ENCODE measurements at places on chromosomes 4 and X.

DNA sequence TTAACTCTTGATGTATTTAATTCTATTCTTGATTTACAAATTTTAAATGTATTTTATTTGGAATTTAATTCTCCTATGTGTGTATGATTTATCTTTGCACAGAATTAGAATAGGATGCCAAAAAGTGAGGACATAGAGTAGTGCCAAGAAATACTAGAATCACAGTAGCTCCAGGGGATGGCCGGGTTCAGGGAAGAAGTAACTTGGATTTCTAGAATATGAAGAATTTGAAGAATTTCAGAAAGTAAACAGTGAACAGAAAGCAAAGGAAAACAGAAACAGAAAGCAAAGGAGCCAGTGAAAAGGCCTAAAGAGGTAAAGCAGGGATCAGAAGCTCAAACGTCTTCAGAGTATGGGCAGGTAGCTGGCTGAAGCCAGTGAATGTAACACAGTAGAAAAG lies 1187.6 kb downstream of the RPA4 start:
- DNase-seq: no peak

- DNase-seq: no peak
Measured at GRCh38 chr4:91596718-91597117, 707.0 kb upstream of the GRID2 start.

GRCh38 chr4:78297116-78297800 lies 240.1 kb downstream of the FRAS1 start:
- DNase-seq: no peak

DNA sequence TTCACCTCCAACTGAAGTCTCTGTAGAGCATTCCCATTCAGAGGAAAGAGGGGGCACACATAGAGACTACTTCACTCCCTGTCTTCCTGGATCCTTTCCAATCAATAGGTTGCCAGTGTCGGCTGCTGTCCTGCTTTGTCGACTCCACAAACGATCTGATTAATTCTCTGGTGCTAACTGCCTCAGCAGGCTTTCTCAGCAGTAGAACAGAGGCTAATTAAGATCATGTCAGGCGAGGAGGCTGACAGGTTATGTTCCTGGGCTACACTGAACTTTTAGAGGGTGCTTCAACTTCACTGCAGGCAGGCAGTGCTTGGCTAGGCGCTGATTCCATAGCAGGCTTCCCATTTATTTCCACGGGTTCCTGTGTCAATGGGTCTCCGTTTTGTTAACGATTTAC lies 79.2 kb downstream of the GRIA3 start:
- no peak for DNase-seq

DNA sequence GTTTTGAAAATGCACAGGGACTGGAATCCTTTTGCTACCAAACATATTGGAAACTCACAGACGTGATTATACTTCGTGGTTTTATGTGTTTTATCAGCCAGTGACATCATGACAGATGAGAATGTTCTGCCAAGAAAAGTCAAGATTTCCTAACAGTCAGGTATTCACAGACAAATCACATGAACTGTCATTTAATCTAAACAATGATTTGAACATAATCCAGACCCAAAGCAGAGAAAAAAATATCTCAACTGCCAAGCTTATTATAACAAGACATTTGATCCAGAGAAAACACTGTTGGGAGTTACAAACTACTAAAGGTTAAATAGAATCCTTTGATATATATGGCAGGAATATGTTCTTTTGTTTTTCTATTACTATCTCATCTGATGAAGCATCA lies 635.9 kb upstream of the FRG1 start:
- no peak for DNase-seq

DNA sequence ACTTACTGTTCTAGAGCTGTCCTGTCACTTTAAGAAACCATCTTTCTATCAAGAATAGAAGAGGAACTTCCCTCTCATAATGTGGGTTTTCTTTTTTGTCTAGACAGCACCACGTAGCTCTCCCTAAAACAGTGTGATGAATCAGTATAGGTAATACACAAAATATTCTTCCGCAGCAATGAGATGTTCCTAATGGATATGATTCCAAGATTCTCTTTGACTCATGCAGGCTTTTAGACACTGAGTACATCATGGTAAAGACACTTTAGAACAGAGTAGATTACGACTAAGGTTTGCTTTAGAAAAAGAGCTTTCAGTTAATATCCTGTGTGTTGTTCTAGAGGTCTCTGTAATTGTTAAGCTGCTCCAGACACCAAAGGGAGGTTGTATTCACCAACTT lies 69.8 kb downstream of the PTTG2 start:
- DNase-seq: no peak

DNA sequence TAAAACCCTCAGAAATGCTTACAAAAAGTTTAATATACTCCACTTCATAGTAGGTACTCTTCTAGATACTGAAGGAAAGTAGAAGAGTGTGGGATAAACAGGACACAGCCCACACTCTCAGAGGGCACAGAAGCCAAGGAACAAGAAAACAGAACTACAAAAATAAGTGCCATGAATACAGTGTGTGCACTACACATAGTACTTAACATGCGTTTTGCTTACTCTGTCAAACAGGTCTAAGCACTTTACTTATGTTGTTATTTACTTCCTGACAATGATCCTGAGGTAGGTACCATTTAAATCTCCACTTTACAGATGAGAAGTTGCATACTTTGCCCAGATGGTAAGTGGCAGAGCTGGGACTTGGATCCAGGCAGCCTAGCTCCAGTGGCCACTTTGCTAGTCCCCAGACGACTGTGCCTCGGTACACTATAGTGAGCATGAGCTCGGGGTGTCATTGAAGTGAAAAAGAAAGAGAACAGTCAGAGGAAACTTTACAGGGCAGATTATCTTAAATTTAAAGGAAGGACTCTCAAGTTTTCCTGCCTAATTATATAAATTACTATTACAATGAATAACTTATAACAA lies 120.3 kb downstream of the BANK1 start:
- no peak for DNase-seq

DNA sequence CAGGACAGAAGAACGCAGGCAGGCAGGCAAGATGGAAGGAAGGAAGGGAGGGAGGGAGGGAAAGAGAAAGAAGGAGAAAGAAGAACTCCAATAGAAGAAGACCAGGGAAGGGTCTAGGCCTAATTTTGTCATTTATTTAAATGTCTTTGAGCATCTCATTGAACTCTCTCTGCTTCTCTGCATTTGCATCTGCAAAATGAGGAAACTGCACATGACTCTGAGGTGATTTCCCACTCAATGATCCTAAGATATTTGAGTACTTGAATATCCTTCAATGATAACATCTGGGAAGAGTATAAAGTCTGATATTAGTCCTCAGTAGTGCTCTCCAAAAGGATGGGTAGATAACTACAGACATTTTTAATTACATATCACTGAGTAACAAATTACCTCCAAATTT lies 33.1 kb upstream of the RBPJ start:
- DNase-seq: no peak

GRCh38 chrX:20217271-20217670 lies 49.4 kb downstream of the RPS6KA3 start:
- DNase-seq: no peak

- no peak for DNase-seq
Measured at GRCh38 chrX:65517923-65518322, 16.7 kb downstream of the LAS1L start.

- DNase-seq: no peak
Measured at GRCh38 chr4:145825255-145825654, 113.4 kb downstream of the ZNF827 start.

- no peak for DNase-seq
Measured at GRCh38 chrX:3653111-3653510, 60.3 kb downstream of the PRKX start.

- no peak for DNase-seq
Measured at GRCh38 chrX:24027086-24027485, at the start of gene KLHL15. Gene KLHL15 (minus strand): TSS chrX:24027186. CDS start chrX:24006693, 20,493 bp downstream.

DNA sequence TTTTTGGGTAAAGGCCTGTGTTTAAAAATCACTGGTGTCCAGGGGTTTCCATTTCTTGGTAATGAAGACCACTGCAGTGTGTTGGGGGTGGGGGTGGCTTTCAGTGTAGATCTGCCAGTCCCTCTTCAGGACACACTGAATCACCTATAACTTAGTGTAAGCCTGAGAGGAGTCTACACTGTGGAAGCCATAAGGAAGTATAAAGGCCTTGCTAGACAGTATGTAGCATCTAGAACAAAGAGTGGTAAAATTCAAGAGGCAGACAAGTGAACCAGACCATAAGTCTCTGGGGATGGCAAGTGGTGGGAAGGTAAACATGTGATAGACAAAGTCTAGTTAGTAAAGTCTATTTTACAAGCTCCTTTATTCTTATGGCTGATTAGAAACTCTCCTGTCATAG lies 191.8 kb downstream of the CCNG2 start:
- DNase-seq: no peak

- no peak for DNase-seq
Measured at GRCh38 chr4:78168029-78168428, 110.9 kb downstream of the FRAS1 start.

DNA sequence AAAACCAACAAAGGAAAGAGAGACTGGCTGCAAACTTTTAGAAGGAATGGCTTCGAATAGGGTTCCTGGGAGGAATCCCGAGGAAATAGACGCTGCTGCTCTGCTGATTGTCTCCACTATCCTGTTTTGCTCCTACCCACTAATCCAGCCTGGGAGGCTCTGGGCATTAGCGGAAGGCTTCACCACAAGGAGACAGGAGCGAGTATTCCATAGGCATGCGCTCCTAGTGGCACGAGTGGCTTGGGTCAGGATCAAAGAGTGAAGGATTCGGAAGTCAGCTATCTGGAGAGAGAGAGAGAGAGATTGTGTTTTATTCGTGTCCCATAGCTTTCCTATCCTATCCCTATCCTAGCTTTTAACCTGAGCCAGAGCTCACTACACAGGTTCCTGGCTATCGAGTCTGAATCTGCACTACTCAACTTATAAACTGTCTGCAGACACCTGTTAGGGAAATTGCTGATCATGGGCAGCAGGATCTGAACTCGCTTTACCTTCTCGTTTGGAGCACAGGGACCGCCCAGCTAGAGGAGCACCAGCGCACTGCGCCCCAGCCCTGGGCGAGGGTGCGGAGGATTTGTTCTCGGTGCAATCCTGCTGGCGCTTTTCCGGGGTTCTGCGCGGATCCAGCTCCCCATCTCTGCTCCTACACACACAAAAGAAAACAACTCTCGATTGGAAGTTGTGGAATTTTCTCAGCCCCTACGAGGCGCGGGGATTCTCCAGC lies 740 bp upstream of the NPY2R start:
- no peak for DNase-seq

DNA sequence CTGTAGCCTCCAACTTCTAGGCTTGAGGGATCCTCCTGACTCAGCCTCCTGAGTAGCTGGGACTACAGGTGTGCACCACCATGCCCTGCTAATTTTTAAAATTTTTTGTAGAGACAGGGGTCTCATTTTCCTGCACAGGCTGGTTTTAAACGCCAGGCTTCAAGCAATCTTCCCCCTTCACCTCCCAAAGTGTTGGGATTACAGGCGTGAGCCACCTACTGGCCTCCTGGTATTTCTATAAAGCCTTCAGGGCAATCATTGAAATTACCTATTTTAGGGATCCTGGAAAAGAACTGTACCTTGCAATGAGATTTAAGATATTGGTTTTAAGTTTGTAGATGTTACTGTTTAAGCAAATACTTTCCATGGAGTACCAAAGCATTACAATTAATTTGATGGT lies 13.5 kb upstream of the PLS3 start:
- DNase-seq: no peak

- no peak for DNase-seq
Measured at GRCh38 chr4:185093603-185094002, 49.5 kb upstream of the SLC25A4 start.

DNA sequence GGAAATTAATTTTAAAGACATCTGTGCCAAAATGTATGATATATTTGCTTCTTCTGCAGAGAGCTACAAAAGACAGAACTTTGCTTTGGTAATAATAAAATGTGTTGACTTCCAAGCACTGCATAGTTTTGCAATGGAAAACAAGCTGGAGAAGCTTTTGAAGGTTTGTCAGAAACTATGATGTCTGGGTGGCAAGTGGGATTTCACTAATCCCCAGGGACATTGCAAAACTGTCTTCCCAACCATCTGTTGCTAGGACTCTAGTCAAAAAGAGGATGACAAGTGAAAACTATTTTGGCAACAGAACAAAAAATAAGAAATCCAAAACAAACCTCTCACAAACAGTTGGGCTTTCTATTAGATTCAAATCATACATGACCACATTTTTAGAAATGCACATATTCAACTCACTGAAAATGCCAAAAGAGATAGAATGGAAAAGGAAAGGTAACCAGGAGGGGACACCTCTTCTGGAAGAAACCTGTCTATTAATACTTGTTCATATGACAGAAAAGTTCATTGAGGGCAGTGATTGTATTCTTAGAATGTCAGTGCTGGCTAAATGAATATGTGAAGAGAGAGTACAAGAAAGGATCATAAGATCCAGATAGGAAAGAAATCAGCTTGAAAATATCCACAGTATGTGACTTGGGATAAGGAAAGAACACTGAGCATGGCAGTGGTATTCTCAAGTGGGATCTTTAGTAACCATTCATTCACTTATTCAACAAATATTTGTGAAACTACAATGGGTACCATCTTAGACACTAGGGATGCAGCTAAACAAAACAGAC lies 228.0 kb downstream of the RASL11B start:
- no peak for DNase-seq

GRCh38 chr4:169611157-169611556 lies 1.2 kb downstream of the NEK1 start:
- DNase-seq: no peak

DNA sequence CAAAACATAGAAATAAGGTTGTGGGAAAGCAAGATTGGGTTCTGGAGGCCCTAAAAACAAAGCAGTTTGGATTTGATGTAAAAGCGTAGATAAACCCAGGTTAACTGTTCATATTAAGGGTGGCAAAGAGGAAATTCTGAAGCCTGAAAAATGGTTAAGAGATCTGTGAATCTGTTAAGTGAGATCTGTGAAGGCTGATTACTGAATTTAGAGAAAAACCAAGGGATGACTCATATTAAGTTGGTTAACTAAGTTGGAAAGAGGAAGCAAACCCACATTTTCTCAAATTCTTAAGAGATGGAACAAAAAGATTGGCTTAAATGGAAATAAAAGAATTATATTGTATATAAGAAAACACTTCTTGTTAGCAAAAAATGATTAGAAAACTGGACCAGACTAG lies 22.8 kb downstream of the GPAT3 start:
- no peak for DNase-seq

All from stimulated activated CD8-positive, alpha-beta memory T cell treated with anti-CD3 and anti-CD28 coated beads, Interleukin-15, amount 100 ng/mL, for 4 hours (primary cell).